Endothelial cell of umbilical vein (primary cell): ENCODE measurements at places on chromosomes 4 and X.

DNA sequence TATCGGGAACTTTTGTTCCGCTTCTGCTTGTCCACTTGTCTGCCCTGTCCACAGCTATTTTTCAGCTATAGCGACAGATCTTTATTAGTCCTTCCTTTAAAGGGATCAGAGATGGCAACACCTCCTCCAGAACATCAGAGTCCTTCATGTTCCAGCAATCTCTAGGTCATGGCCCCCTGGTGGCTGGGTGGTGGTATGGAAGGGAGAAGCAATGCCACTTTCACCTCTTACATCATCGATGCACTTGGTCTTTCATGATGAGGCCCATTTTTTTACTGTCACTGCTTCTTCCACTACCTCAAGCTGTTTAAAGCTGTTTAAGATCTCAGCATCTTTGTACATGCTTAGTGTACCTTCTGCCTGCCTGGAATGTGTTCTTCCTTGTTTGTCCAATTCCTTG is 106.7 kb downstream of the ARHGAP6 start:
- peak; percentile 1 for DNase-seq

DNA sequence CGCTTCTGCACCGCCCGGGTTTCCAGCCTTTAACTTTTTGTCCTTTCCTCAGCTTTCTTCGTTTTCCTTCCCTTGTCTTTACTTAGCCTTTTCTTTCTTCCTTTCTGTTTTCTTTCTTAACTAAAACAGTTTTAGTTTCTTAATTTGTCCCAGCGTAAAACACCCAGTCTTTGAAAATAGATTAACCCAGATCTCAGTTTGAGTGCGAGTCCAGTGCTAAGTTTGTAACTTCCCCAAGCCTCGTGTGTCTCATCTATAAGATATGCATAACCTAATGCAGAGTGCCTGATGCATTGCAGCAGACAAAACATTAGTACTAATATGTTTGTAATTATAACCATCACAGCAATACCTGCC is 460 bp upstream of the GEMIN8 start:
- DNase-seq, result peak; percentile 17

- no peak for DNase-seq
Observed at GRCh38 chr4:51963841-51964517, 56.2 kb downstream of the LRRC66 start.

DNA sequence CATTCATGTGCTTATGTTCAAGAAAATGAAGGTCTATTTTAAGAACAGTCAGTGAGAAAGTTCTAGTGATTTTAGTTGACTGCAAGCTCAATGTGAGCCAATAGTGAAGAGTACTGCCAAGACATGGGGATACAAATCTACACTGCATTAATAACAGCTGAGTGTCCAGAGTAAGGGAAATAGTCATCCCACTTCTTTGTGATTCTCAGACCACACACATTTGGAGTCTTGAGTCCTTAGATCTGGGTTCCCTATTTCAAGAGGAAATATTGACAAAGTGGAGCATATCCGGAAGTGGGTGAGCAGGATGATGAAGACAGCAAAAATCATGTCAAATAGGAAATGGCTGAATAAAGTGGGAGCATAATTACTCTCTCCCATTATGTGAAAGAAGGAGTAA is 171.1 kb downstream of the LARP7 start:
- no peak for DNase-seq

- DNase-seq, result no peak
Observed at GRCh38 chr4:150089732-150090131, 11.5 kb downstream of the DCLK2 start.

DNA sequence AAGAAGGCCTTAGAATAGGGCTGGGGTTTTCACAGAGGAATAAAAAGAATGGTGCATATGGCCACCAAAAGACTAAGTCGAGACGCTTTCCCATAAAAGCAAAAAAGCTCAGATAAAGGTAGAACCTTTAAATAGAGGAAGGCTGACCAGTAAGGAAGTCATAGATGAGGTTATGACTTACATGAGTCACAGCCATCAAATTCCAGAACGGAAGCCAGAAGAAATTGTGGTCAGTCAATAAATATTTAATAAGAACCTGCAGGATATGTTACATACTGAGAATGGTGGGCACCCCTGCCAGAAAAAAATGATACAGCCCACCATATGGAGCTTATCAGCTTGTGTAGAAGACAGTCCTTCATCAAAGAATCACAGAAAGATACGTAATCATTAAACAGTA is 120.1 kb downstream of the MANBA start:
- peak; percentile 53 for DNase-seq

GRCh38 chr4:68572653-68573170 is 3.4 kb downstream of the UGT2B17 start:
- DNase-seq, result no peak

GRCh38 chr4:17670423-17670822 is 56.0 kb downstream of the MED28 start:
- no peak for DNase-seq

- DNase-seq, result no peak
Observed at GRCh38 chr4:34158878-34159277, 2085.4 kb downstream of the ARAP2 start.

DNA sequence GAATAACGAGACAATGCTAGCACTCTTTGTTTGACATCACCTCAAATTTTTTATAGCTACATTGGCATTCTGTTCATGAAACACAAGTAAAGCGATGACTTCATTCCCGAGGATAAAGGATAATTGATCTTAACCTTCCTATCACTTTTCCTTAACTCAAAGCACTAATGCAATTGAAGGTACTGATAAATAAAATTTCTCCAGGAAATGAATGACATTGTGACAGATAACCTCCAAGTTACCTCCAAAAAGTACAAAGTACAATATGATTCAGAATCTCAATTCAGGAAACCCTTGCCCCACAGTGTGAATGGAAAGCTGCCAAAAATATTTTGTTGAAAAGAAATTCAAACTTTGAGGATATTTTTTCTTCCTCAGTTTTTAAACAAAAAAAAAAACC is 1.8 kb downstream of the PRSS12 start:
- DNase-seq, result no peak

- DNase-seq, result no peak
Observed at GRCh38 chrX:12292996-12293765, 154.9 kb downstream of the FRMPD4 start.

DNA sequence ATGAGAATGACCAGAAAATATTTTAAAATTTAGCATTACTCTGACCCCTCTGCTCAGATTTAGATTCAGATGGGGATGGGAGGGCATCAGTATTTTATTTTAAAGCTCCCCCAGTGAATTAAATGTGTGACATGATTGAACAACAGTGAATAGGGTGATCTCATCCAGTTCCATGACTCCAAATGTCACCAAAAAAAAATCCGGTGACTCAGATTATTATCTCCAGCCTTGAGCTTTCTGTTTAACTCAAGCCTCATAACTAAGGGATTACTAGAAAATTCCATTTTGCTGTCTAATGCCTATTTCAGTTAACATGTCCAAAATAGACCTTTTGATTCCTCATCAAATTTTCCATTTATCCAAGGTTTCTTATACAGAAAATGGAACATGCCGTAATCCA is 121.8 kb upstream of the TMEM47 start:
- DNase-seq, result no peak

- peak; percentile 26 for DNase-seq
Observed at GRCh38 chrX:18354369-18355223, at the start of gene SCML2. SCML2 (minus strand) TSS chrX:18354688; CDS start chrX:18334071, 20,617 bp downstream.

- DNase-seq, result no peak
Observed at GRCh38 chr4:104490096-104490769, 4.5 kb downstream of the CXXC4 start.

DNA sequence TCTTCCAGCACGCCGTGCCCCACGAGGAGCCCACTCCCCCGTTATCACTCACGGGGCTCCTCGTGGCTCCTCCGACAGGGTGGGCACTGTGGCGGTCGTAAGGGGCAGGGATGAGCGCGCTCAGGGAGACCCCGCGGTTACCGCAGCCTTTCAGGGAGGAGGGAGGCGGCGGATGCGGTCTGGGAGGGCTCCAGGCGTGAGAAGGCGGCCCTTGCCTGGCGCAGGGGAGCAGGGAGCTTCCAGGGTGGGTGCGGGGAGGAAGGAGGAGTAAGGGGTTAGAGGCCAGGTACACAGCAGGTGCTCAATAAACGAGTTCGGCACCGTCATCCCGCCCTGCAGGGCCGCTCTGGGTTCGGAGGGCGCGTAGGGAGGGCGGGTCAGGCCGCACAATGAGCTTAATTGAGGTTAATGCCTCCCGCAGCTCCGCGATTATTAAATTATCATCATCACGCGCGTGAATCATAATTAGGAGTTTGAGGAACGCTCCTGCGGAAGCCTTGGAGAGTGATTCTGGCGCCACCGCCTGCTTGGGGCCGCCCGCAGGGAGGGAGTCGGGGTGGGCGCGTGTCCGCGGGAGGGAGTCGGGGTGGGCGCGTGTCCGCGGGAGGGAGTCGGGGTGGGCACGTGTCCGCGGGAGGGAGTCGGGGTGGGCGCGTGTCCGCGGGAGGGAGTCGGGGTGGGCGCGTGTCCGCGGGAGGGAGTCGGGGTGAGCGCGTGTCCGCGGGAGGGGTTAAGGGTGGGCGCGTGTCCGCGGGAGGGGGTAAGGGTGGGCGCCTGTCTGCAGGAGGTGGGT is 7.6 kb upstream of the NKX1-1 start:
- no peak for DNase-seq

DNA sequence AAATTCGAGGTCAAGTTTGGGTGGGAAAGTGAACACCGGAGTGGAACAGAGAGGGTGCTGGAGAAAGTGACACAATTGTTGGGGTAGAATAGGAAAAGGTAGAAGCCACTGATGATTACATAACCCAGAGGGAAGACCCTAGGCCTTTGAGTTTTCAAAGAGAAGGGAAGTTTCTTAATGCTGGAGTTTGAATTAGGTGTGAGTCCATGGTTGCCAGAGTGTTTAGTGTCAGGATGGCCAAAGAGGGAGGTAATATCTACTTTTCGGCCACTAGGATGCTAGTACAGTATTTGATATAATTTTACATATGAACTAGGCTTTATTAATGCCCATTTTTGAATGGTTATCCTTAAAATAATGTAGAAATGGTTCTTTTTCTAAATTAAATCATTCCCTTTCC is 5.4 kb downstream of the BCORL1 start:
- DNase-seq, result no peak

- DNase-seq, result no peak
Observed at GRCh38 chr4:6727943-6728250, 11.9 kb downstream of the BLOC1S4 start.

DNA sequence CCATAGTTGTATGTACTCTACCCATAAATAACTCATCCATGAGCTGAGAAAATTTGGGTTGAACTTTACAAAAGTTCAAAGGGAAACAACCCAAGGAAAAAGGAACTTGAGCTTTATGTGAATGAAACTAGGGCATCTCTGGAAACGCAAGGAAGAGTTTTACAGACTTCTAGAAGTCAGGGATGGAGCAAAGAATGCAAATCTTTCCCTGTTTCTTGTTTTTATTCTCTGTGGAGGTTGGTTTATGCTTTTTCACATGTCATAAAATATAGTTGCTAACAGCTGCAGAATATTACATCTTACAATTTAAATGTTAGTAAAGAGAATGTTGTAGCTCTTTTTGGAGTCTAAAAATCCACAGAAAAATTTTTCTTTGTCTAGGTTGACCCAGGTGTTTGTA is 754.1 kb downstream of the PCDH7 start:
- DNase-seq, result no peak

GRCh38 chr4:170093973-170094535 is 4.3 kb upstream of the AADAT start:
- no peak for DNase-seq

DNA sequence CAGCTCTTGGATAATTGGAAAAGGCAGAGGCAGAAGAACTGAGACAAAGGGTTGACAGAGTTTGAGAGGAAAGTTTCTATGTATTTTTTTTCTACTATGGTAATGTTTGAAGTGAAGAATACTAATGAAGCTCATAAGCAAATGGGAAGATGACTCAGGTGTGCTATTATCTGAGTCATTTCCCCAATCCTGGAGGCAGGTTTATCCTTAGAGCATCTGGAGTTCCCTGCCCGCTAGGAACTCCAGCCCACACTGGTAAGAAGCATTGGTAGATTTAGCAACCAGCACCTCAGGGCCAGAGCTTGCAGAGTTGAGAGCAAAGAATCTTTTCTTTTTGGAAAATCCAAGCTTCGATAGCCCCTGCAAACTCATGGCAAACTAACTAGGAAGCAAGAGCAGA is 55.2 kb downstream of the DOCK11 start:
- no peak for DNase-seq

GRCh38 chrX:45508454-45508853 is 307.8 kb upstream of the DIPK2B start:
- peak; percentile 57 for DNase-seq

DNA sequence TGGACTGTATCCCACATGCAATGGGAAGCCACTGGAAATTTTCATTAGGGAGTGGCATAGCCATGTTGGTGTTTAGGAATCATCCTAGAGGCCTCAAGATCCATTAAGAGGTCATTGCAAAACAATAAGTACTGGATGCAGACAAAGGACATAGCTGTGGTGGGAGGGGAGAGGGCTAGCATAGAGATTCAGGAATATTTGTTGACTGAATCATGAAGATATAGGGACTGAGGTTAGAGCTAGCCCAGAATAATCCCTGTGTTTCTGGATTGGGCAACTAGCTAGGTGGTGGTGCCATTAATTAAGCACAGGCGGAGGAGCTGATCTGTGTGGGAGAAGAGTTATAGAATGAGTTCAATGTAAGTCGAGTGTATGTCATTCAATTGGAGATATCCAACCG is 135.0 kb downstream of the RAB28 start:
- DNase-seq, result no peak

DNA sequence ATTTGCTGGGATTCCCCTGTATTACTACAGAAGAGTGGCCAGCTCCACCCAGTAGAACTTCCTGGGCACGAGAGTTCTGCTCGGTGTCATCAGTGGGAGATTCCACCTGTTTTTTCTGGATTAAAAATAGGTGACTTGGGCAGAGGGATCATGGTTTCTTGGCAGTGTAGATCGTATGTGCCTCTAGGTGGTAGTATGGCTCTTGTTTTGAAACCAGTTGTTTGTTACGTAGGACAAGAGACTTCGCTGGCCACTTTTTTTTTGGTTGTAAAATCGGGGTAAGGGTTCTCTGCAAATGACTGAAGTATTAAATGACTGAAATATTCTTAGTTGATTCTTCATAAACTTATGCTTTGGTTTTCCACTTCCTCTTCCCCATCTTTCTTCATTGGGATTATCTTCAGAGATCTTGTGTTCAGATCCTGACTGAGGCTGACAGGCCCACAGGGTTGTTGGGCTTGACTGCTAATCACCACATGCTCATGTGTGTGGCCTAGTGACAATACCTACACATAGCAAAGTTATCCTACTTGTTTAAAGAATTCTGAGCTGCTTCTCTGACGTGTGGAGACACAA is 43.8 kb upstream of the WDR1 start:
- DNase-seq, result peak; percentile 34

GRCh38 chr4:70269674-70270073 is 27.3 kb downstream of the CSN3 start:
- DNase-seq, result peak; percentile 10

- no peak for DNase-seq
Observed at GRCh38 chrX:112367065-112367464, 284.5 kb upstream of the TRPC5 start.

DNA sequence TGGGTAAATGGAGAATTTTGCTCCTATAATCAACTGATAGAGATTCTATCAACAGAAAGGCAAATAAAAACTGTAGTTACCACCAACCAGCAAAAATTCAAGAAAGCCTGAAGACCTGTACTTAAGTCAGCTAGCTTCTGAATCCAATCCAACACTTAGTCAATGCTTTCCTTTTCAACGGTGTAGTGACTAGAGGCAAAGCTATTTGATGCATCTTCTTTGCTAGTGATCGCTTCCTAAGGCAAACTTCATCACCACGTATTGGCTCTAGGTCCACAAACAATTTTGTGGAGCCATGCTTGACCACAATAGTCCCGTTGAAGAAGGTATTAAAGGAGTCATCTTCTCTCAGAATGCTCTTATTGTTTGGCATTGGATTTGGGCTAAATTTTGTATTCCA is 25.0 kb upstream of the UBA6 start:
- no peak for DNase-seq
